ENCODE measurements at places on chromosomes 2 and 18.

- DNase-seq = no peak
Measured at GRCh38 chr18:35075132-35075531, 33.9 kb downstream of the MAPRE2 start.

DNA sequence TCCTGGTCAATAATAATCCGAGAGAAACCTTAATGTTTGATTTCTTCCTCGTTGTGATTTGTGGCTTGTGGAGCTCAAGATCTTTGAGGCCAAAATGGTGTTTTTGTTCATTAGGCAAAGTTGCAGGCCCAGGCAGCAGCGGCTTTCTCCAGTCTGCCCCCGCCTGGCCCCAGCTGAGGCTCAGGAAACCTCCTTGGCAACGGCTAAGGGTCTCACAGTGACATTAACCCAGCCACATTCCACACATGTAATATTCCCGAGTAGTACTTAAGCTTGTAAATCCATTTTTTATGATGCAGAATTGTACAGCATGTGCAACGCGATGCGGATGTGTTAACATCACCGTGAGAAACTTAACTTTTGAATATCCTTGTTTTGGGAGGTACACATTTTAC, 200.1 kb downstream of the BCL11A start:
- no peak for DNase-seq

DNA sequence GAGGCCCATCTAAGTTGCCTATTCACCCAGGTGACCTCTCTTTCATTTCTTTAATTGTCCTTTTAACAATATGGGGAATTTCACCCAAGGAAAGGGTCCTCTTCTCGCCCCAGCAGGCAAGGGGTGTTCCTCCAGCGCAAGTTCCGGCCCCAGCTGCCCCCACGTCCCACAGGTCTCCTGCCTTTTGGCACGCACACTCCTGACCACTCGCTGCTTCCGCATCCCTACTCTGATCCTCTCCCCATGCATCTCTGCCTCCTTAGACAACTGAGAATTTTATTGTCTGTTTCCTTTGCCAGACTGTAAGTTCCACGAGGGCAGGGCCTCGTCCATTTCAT, 684 bp upstream of the ARPC2 start:
- no peak for DNase-seq

GRCh38 chr18:3689986-3690763, 240.2 kb downstream of the TGIF1 start:
- no peak for DNase-seq

DNA sequence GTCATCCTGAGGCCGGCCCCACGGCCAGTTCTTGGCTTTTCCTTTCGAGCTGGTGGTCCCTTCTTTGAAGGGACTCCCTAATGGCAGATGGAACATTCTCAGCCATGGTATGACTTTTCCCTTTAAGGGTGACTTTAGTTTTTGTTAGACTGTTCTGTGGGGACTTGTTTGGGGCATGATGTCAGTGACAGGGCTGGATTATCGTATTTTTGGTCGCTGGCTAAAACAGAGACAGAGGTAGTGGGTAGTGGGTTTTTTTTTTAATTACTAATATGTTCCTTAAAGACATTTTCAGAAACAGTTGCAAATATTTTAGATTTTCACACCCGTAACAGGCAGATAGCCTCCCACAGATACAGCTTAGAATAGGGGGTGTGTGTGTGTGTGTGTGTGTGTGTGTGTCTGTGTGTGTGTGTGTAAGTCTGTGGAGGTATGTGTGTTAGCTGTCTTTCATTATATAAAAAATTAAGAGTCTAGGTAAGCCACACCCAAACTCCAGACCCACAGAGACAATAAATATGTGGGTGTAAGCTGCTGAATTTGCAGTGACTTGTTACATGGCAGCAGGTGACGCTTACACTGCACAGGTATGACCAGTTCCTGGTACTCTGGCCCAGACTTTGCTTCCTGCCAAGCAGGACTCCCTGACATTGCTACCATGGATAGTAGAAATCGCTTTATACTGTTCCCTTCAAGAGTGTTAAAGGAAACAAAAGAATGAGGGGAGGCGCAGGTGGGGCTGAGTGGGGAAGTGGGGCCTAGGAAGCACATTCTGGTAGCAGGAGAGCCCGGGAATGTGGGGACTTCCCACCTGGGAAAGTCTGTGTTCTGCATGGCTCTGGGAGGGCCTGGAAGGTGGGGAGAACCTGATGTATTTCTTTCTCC, 20.9 kb downstream of the NCK2 start:
- no peak for DNase-seq

GRCh38 chr2:128442891-128443302, 124.2 kb upstream of the HS6ST1 start:
- no peak for DNase-seq

DNA sequence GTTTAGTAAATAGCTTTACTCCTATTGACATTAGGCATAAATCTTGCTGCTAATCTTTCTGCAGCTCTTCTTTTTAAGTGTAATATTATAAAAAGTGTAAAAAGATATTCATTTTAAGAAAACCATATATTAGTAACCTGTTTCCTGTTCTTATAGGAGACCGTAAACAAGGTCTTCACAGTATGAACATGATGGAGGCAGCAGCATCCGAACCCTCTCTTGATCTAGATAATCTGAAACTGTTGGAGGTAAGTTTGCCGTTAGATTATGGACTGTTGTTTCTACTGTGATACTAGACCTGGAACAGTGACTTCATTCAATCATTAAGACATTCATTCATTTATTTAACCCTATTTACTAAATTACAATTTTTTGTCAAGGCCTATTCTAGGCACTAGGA, 120.0 kb upstream of the FAM117B start:
- no peak for DNase-seq

DNA sequence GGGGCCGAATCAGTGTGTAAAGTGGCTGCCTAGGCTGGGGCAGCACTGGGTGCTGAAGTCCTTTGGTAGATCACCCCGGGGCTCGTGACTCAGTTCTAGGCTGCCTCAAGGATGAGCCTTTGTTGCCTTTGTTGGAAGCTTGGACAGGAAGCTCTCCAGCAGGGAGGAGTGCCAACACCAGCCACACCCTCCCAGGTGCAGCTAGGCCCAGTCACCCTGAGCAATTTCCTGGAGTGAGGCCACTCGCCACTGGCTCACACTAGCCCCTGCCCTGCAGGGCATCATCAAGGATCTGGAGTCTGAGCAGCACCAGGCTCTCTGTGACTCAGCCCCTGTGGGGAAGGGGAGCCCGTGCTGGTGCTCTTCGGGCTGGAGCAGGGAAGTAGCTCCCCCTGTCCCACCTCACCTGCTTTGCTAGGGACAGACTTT, 6.7 kb upstream of the SDC1 start:
- no peak for DNase-seq

- no peak for DNase-seq
Measured at GRCh38 chr2:8536686-8537561, 144.9 kb upstream of the ID2 start.

- no peak for DNase-seq
Measured at GRCh38 chr18:370751-371608, 103.1 kb upstream of the THOC1 start.

DNA sequence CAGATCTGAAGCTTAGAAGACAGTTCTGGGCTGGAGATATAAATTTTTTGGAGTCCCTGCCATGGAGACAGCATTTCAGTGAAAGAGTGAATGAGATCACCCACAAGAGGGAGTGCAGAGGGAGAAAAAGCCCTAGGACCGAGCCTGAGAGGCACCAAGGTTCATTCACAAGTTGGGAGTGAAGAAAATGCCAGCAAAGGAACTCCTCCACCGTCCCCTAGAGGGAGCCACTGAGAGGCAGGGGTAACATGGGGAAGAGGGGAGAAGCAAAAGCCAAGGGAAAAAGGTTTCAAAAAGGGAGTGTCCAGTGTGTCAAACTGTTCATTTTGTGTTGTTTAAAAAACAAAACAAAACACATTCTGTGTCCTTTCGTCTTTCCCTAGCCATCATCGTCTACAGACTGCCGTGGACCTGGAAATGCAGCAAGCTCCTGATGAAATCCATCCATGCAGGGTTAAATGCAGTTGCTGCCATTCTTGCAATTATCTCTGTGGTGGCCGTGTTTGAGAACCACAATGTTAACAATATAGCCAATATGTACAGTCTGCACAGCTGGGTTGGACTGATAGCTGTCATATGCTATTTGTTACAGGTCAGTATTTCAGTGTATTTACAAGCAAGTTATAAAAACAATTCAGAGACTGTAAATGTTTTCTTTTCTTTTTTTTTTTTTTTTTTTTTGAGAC, 19.1 kb downstream of the CYBRD1 start:
- no peak for DNase-seq

DNA sequence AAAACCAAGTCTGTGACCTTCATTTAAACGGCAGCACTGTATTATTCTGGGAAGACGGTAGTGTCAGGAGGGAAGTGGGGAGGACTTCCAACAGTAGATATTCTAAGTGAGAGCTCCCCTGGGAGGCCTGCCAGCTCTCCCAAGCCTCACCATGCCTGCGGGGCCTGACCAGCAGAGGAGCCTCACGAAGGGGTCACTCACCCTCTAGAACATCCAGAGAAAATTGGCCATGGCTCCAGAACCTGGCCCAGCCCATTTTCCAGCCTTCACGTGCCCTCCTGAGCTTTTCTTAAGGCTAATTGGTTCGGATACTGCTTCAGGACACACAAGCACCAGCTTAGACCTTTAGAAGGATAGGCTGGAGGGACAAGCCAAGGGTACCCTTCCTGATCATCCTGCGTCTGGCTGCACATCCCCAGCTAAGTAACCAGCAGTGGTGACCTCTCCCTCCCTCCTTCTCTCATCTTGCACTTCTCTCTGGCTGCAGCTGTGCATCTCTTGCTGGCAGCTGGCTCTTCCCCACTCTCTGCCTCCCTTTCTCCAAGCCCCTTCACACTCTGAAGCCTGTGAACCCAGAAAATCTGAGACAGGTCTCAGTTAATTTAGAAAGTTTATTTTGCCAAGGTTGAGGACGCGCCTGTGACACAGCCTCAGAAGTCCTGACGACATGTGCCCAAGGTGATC, 120.1 kb upstream of the PKDCC start:
- no peak for DNase-seq

DNA sequence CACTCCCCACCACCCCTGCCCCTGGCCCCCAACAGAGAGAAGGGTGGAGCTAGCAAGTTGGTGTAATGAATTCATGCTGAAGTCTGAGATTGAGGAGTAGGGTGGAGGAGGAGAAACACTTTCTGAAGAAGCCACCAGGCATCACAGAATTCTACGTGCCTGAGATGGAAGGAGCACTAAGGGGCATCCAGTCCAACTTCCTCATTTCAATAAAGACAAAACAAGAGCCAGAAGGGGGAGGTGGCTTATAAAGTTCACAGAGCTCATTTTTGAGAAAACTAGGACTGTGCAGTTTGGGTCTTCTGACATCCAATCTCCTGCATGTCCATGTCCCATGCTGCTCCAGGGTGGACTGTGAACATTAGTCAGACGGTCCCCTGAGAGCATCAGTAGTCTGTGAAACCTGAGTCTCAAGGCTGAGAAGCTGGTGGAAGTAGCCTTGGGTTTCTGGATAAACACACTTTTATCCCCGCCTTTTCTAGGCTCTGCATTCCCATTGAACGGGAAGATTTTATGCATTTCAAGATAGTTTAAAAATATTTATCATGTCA, 77.7 kb downstream of the TRIM43 start:
- DNase-seq = no peak
